Osteocyte (in vitro differentiated cells): ENCODE measurements at places on chromosomes 3 and 15. TPM values are rescaled to one million over a fixed set of nuclear protein-coding genes. Genes with fewer than 3 reads are reported as not detected.

The GCSAM gene
- total RNA-seq, result not detected in 2 replicates

The GRAMD1C gene
- total RNA-seq, result 1.2 and 1.3 TPM in 2 replicates

The APPL1 gene
- total RNA-seq, result 36.2 and 38.9 TPM in 2 replicates

The P2RY12 gene
- total RNA-seq, result not detected in 2 replicates

The HIGD2B gene
- total RNA-seq, result not detected in 2 replicates

The FBXW12 gene
- not detected in 2 replicates for total RNA-seq

The TIMP4 gene
- 5.0 and 5.4 TPM in 2 replicates for total RNA-seq

The LRRC34 gene
- 1.5 and 2.0 TPM in 2 replicates for total RNA-seq

The CLDN18 gene
- total RNA-seq, result not detected in 2 replicates

The CPEB1 gene
- 0.13 and 0.65 TPM in 2 replicates for total RNA-seq

The ATP8B4 gene
- total RNA-seq, result not detected in 2 replicates
